ENCODE measurements at places on chromosomes 6 and 20. TPM values are rescaled to one million over a fixed set of nuclear protein-coding genes. Genes with fewer than 3 reads are reported as not detected.

ABCC10 gene
- polyA plus RNA-seq, result 23.1 TPM

GJA10 gene
- polyA plus RNA-seq, result not detected

ZNF165 gene
- 4.3 TPM for polyA plus RNA-seq

HLA-DPB1 gene
- 14.3 TPM for polyA plus RNA-seq

SIRPA gene
- 17.8 TPM for polyA plus RNA-seq

SNAP91 gene
- polyA plus RNA-seq, result not detected

OR2H2 gene
- not detected for polyA plus RNA-seq

HAO1 gene
- polyA plus RNA-seq, result 0.04 TPM

TULP1 gene
- polyA plus RNA-seq, result not detected

ITPR3 gene
- polyA plus RNA-seq, result 55.5 TPM

BPIFB4 gene
- polyA plus RNA-seq, result 0.13 TPM

TRIM15 gene
- 43.0 TPM for polyA plus RNA-seq

NOL4L gene
- polyA plus RNA-seq, result 17.6 TPM

CDC25B gene
- 53.8 TPM for polyA plus RNA-seq
